ENCODE measurements at places on chromosomes 12 and 14.
A peak's percentile ranks its signal among the peaks of the same experiment; 100 is the strongest.

DNA sequence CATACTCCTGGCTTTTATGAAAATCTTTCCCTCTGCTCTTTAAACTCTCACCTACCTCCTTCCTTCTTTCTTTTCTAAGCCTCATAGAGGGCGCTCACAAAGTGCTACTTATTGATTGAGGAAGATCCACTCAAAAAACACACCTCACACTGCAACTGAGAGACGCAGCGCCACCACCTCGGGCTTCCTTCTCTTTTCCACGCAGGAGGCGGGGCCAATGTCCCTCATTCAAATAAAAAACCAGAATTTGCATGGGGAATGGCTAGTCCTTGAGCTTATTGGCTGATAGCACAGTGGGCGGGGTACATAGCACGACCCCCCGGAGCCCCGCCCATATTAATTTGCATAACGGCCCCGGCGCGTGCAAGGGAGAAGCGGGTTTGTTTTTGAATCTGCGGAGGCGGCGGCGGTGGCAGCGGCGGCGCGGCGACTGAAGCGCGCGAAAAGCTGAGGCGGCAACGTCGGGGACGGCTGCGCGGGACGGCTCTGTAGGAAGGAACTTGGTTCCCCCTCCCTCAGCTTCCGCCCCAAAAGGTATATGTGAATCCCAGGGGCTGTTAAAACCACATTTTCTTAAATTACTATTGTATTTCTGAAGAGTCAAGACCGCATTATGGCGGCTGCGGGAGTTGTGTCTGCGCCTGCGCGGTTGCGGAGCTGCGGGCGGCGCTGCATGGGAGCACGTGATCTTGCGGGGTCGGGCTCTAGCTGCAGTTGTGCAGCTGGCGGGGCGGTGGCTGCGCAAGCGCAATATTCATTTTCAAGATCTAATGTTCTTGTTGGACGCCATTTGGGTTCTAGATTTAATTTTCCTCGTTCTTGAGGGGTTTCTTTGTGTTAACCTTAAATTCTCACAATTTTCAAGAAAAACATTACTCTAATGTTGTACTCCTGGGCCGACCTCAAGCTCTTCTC, at the start of gene ATF7IP:
ATF7IP (plus strand) TSS at position 389 of the 915 bp plus-strand sequence. CDS start 58,234 bp downstream, outside the sequence.
- DNase-seq, result peak; percentile 92

- DNase-seq, result no peak
Measured at GRCh38 chr12:64184216-64184615, 37.9 kb downstream of the KICS2 start.

- no peak for DNase-seq
Measured at GRCh38 chr12:104799458-104799857, 158.6 kb downstream of the SLC41A2 start.

- DNase-seq, result no peak
Measured at GRCh38 chr12:100371146-100371545, 14.3 kb downstream of the SLC17A8 start.

DNA sequence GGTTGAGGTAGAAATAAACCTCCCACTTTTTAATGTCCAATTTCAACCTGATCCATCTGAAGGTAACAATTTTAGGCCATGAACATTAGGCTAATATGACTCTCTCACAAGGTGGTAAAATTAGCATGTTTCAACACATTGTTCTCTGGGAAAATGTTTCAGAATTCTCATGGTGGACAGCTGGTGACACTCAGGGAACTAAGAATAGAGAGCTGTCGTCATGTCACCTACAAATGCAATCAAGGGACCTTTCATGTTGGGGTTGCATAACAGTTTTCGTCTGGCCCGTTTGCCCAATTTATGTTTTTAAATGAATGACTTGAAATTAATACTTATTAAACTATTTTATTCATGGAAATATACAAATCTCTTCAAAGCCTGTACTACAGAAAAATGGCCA, 180.7 kb upstream of the PRICKLE1 start:
- DNase-seq, result no peak

- no peak for DNase-seq
Measured at GRCh38 chr12:59811991-59812390, 216.2 kb downstream of the SLC16A7 start.

- DNase-seq, result no peak
Measured at GRCh38 chr12:22215467-22216253, 118.8 kb downstream of the ST8SIA1 start.

DNA sequence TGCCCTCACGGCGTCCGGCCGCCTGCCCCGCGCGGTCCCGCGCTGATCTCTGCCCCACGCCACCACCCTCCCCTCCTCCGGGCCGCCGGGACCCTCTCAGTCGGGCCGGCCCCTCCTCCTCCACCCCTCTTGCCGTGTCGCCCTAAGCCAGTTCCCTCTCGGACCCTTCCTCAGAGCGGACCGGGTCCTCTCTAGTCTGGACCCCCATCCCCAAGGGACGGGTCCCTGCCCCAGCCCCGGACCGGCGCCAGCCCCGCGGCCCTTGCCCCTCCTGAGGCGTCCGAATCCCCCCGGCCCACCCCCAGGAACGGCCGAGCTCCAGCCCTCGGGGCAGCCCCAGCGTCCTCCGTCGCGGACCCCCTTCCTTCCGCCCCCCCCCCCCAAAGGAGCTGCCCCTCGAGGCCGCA, 485 bp downstream of the PPP4R4 start:
- no peak for DNase-seq

- DNase-seq, result no peak
Measured at GRCh38 chr12:93698307-93699092, 21.3 kb downstream of the CRADD start.

DNA sequence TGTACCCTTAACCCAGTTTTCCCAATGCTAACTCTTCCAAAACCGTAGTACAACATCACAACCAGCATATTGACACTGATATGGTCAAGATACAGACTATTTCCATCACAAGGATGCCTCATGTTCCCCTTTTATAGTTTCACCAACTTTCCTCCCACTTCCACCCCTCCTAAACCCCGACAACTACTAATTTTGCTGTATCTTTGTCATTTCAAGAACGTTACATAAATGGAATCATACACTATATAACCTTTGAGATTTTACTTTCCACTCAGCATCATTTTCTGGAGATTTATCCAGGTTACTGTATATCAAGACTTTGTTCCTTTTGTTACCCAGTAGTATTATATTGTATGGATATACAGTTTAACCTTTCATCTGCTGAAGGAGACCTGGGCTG, 88.9 kb downstream of the MED13L start:
- DNase-seq, result no peak

DNA sequence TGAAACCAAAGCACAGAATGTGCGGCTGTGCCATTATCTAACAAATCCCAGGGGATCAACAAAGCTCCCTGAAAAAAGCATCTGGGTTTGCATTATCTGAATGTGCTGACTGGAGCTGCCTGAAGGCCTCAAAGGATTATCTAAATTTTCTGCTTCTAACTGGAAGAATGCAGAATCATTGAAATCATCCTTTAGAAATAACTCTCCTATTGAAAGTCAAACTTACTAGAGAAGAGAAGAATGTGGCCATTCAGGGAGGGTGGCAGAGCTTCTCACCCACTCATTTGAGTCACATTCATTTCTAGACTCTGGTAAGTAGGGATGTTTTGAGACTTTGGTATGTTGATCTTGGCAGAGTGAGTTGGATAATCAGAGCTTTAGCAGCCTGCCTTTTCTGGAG, 220.6 kb upstream of the RGS6 start:
- no peak for DNase-seq

GRCh38 chr12:55891310-55891709, 36.4 kb downstream of the PYM1 start:
- no peak for DNase-seq

GRCh38 chr14:73105050-73105449, 31.3 kb upstream of the PSEN1 start:
- DNase-seq, result no peak

DNA sequence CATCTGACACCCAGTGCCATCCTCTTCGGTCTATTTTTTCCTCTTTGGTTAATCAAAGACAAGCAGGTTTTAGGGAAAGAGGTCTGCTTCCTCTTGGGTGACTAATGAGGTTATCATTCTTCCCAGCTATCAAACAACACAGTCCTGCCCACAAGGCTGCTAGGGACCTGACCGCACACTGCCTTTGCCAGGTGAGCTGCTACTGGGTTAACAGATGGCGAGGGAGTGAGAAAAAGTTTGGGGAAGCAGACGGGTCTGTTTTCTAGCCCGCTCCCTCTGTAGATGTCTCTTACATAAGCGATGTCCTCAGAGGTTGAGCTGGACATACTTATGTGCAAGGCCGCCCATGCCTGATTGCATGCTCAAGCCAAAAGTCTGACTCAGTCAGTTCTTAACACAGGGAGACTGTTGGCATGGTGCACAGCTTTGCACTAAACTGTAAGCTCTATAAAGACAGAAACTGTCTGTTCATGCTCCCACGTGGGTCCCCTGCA, 94.1 kb downstream of the SLC15A4 start:
- DNase-seq, result no peak

GRCh38 chr12:24039113-24039525, 89.6 kb upstream of the SOX5 start:
- DNase-seq, result no peak

DNA sequence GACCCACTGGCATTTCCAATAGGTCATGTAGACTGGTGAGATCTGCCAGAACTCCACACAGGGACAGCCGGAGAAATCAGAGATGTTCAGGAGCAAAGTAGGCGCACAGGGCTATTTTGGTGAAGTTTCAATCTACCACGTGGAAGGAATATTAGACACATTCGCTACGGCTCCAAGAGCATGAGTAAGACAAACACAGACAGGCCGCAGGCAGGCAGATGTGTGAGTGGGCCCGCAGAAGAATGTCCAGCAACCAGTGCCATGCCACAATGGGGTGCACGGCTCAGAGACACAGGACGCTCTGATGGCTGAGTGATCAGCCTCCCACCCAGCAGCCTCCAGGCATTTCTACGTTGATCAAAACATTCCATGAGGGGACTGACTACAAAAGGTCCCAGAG, 10.4 kb downstream of the SLC15A4 start:
- DNase-seq, result no peak

- DNase-seq, result no peak
Measured at GRCh38 chr12:94073441-94074051, 74.8 kb upstream of the PLXNC1 start.

- no peak for DNase-seq
Measured at GRCh38 chr12:125406131-125406530, 340.9 kb downstream of the AACS start.

GRCh38 chr14:98949481-98950135, 322.4 kb downstream of the BCL11B start:
- no peak for DNase-seq

DNA sequence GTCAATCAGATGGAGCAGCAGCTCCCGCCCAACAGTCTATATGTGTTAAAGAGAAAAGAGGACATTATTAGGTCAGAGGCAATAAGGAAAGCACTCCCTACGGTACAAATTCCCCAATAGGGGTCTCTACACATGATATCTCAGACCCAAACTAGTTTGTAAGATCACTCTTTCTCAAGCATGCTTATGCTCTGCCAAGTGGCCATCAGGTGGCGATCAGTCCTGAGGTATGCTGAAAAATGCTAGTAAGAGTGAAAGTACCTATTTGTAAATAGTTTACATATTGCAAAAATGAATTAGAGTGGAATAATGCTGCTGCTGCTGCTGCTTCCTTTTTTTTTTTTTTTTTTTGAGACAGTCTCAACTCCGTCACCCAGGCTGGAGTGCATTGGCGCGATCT, 61.0 kb downstream of the CPM start:
- no peak for DNase-seq

DNA sequence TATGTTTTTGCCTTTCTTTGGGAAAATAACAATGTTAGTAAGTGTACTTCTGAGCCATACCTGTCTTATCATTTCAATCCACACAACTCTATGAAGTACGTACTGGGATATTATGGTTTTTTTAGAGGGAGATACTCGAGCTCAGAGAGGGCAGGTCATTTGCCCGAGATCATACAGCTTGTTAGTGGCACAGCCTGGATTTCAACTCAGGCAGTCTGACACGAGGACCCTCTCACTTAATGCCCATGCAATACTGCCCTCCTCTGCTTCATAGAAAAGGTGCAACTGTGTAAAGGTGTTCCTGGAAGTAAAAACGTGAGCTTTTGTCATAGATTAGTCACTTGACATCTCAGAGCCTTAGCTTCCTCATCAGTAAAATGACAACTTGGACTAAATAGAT, 128.0 kb downstream of the NDUFA12 start:
- DNase-seq, result no peak

GRCh38 chr14:99589031-99589441, 15.0 kb downstream of the CCDC85C start:
- no peak for DNase-seq

DNA sequence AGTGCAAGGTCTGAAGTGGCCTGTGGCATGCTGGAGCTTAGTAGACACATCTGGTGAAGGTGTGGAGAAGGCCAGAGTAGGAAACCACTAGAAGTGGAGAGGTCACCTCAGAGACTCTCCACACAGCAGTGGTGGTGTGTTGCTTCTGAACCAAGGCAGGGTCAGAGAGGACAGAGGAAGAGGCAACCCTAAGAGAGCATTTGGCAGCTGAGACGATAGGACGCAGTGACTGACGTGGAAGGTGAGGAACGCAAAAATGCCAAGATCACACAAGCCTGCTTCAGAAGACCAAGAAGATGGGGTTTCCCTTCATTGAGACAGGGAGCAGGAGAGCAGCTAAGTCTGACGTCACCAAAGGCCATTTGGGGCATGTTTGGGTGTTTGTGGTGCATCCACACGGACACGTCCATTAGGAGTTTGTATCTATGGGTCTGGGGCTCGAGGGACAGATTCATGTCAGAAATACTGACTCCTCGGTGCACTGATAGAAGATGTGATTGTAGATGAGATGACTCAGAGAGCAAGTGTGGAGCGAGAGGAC, 338.1 kb downstream of the CACNA1C start:
- no peak for DNase-seq

- DNase-seq, result no peak
Measured at GRCh38 chr14:50859296-50859624, 12.6 kb upstream of the ABHD12B start.

GRCh38 chr12:68178184-68178583, 18.6 kb upstream of the IFNG start:
- no peak for DNase-seq

DNA sequence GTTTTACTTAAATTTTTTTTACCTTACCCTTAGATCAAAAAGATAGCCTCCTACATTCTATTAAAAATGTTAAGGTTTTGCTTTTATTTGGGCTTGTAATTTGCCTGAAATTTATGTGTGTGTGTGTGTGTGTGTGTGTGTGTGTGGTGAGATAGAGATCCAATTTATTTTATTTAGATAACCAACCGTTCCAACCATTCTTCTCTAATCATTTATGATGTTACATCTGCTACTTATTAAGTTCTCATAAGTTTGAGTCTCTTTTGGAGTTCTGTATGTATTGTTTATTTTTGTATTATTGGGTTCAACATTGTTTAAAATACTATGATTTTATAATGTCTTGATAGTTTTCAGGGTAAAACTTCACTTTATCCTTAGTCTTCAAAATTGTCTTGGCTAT, 70.6 kb upstream of the PAWR start:
- DNase-seq, result no peak
